ENCODE measurements at places on chromosomes 1 and 21.
A peak's percentile ranks its signal among the peaks of the same experiment; 100 is the strongest.

GRCh38 chr1:231690059-231690458 is 63.5 kb downstream of the DISC1 start:
- no peak for DNase-seq

DNA sequence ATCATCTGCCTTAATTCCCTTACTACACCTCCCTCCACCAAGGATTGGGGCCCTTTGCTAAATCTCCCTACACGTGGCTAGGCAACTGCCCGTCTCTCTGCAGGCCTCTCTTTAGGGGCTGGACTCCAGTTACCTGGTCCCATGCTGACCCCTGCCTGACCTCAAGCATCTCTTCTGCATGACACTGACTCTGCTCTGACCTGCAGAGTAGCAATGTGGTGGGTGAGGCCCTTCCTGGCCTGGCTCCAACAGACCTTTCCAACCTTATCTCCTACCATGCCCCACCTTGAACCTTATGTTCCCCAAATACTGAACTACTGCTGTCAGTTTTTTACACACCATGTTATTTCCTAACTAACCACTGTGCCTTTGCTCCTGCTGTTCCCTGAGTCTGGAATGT is 45.9 kb upstream of the EPS15 start:
- DNase-seq: no peak

- no peak for DNase-seq
Measured at GRCh38 chr21:27323331-27323730, 356.4 kb upstream of the ADAMTS5 start.

DNA sequence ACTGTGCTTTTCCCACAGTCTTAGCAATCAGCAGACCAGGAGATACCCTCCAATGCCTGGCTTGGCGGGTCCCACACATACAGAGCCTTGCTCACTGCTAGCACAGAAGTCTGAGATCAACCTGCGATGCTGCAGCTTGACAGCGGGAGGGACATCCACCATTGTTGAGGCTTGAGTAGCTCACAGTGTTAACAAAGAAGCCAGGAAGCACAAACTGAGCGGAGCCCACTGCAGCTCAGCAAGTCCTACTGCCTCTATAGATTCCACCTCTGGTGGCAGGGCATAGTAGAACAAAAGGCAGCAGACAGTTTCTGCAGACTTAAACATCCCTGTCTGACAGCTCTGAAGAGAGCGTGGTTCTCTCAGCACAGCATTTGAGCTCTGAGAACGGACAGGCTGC is 33.4 kb downstream of the MNDA start:
- no peak for DNase-seq

- DNase-seq: peak; percentile 30
Measured at GRCh38 chr1:27572019-27572678, 31.8 kb downstream of the AHDC1 start.

GRCh38 chr1:63264161-63264560 is 58.2 kb upstream of the FOXD3 start:
- DNase-seq: no peak

DNA sequence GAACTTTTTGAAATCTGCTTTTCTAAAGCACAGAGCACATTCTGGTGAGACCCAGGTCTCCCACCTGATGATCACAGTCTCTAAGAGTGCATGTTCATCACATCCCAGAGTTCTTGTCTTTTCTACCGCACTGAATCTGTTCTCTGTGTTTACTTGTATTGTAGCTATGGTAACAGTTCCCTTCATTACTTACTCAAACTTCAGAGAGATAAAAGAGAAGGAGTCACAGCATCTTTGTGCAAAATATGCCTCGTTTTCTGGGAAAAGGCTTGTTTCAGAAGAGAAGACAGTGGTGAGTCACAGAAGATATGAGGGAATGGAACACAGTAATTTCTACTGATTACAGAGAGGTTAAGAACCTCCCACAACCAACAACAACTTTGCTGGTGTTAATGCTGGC is 580.6 kb downstream of the PLA2G4A start:
- no peak for DNase-seq

- DNase-seq: no peak
Measured at GRCh38 chr1:84973498-84974334, 23.2 kb downstream of the MCOLN2 start.

GRCh38 chr1:9068981-9069325 is 482 bp downstream of the SLC2A5 start:
- DNase-seq: no peak

- DNase-seq: no peak
Measured at GRCh38 chr21:46119144-46119636, 21.3 kb downstream of the COL6A2 start.

- DNase-seq: no peak
Measured at GRCh38 chr1:41313661-41314131, 47.5 kb upstream of the FOXO6 start.

- no peak for DNase-seq
Measured at GRCh38 chr21:37732927-37733326, 183.3 kb downstream of the KCNJ6 start.

DNA sequence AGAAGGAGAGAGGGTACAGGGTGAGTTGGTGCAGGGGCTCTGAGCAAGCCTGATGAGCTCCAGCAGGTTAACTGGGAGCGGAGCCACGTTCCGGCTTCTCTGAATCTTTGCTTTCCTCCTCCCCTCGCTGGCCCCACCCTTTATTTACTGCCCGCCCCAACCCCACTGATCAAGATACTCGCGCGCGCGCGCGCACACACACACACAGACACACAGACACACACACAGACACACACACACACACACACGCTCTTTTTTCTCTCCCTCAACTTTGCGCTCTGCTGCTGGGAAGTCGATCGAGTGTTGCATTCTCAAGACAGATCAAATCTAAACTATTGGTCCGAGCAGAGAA is at the start of gene GRIK1:
TSS of gene GRIK1 (minus strand) at position 73 of the 352 bp plus-strand sequence.
- DNase-seq: no peak

DNA sequence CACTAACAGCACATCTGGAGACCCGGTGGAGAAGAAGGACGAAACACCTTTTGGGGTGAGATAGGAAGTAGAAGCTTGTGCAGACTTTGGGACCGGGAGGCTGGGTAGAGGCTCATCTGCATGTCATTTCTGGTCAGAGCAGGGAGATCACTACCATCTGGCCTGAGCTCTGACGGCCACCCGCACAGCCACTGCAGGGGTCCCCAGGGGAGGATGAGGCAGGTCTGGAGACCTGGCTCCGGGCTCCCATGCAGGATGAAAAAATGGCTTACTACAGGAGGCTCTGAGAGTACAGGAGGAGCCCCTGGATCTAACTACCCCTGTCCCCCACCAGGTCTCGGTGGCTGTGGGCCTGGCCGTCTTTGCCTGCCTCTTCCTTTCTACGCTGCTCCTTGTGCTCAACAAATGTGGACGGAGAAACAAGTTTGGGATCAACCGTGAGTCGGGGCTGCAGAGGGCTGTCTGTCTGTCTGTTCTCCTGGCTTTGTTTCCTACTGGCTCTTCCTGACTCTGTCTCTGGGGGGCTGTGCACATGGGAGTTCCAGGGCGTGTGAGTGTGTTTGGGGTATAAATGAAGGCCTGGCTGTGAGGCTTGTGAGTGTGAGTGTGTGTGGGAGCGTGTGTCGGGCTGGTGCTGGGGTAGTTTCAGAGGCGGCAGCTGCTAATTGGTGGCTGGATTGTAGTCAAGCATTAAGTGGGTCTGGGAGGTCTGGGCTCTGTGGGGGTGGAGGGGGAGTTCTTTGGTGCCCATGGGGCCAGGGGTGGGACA is 14.1 kb downstream of the NTRK1 start:
- DNase-seq: no peak

DNA sequence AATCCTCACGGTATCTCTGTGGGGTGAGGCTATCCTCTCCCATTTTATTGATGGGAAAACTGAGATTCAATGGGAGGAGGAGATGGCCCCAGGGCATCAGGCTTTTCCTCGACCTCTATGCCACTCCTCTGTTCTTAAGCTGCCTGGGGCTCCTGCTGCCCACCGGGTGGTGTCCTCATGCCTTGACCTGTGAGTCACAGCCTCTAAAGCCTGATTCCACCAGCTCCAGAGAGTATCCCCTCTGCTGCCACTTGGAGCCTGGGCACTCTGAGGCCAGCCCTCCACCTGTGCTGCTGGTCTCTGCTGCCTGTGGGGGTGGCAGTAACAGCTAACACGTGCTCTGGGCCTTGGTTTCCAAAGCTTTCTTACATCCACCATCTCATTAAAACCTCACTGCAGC is 241.2 kb downstream of the TRABD2B start:
- no peak for DNase-seq

DNA sequence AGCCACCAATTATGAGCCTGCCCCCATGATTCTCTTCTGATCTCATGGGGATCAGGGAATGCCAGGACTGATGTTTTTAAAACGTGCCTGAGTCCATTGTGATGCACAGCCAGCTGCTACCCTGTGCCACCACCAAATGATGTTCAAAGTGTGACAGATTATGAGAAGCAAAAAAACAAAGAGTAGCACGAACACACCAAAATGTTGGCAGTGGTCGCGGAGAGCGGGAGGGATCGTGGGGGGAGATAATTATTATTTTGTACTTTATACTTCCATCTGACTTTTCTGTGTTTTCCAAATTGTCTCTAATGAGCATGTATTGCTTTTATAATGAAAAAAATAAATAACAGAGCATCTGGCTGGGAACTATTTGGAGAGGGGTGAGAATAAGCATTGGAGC is 50.5 kb downstream of the EPHB2 start:
- DNase-seq: no peak

DNA sequence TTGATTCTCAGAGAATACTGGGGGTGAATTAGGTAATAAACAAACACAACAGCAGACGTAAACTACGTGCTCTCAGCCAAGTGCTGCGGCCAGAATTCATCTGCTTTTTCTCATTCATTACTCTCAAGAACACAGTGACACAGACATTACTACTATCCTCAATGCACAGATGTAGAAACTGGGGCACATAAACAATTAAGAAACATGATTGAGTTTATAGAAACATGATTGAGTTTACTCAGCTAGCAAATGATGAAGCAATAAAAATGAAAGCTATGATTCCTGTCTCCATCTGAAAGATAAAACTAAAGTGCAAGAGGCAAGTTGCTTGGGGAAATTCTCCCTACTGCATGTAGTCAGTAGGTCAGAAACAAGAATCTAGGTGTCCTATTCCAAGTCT is 140.5 kb downstream of the IFI44 start:
- DNase-seq: no peak

DNA sequence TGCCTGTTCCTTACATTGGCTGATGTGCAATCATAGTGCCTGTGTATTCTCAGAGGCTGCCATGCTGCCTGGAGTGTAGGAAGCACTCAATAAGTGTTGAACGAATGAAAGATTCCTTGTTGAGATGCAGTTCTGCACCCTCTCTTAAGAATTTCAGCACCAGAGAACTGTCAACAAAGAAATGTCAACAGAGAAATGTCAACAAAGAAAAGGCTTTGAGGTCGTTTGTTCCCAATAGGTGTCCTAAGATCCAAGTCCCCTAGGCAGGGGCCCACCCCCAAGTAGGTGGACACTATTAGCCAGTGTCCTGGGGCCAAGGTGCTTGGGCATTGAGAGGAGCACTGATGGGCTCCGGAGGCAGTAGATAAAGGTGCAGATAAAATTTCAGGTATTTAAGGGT is 12.6 kb downstream of the KCND3 start:
- no peak for DNase-seq

DNA sequence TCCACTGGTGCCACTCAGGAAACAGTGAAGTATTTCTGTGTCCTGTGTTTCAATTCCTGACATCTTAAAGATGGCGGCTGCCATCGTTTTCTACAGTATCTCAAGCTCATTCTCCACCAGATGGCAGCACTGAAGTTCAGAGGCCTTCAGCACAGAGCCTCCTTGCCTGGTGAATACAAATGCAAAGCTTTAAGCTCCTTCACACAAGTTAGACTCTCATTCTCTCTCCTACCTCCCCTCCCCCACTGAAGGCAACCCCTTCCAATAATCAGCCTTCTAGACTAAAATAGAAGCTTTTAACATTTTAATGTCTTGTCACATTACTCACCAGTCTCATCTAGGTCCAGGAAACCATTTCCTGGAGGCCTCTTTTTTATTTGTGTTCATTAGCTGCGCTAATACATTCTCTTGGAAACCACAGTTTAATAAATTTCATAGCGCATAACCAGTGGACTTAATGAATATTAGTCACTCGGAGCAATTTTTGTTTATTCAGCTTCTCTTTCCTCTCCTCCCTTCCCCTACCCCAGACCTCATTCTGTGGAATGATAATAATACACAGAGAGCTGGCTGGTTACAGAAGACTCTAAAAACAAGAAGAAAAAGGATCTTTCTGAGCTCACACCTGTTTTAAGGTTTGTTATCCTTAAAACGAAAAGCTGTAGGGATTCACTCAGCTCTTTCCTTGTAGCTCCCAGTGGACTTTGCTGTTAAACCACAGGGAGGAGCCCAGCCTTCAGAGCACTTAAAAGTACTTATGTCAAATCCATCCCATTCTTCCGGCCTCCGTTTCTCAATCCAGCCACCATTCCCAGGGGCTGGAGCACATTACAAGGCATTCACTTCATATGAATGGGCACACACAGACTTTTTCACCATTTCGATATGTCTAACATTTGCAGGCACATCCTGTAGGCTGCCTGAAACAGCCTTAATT is 384.9 kb downstream of the HLX start:
- DNase-seq: peak; percentile 74

- DNase-seq: no peak
Measured at GRCh38 chr21:42465803-42466127, 30.3 kb downstream of the RSPH1 start.

GRCh38 chr21:33219300-33219699 is 10.4 kb upstream of the IFNAR2 start:
- DNase-seq: no peak

- no peak for DNase-seq
Measured at GRCh38 chr1:51789342-51789741, 89.2 kb downstream of the NRDC start.

DNA sequence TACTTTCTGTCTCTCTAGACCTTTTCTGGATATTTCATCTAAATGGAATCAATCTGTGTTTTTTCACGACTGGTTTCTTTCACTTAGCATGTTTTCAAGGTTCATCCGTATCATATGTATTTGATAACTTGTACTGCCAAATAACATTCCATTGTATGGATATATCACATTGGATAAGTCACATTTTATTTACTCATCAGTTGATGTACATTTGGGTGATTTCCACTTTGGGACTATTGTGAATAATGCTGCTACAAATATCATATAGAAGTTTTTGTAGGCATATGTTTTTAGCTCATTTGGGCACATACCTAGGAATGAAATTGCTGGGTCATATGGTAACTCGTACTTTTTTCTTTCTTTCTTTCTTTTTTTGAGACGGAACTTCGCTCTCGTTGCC is 6.7 kb downstream of the HMGN2 start:
- no peak for DNase-seq

GRCh38 chr1:149967646-149968045 is 31.0 kb upstream of the MTMR11 start:
- DNase-seq: no peak

DNA sequence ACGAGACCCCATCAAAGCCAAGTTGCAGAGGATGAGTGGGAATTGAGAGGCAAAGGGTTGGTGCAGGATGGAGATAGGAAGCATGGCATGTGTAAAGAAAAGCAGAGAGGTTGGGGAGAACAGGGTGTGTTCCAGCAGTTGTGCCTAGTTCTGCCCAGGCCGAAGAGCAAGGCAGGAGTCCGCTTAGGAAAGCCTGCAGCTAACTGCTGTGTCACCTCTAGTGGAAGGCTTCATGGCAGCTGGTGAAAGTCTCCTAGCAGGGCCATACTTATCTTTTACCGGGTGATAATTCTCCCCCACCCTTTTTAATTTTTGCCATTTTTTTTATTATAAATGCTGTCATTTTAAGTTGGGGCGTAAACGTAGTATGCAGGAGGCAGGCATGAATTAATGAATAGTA is 93.6 kb downstream of the NFIA start:
- no peak for DNase-seq

- DNase-seq: no peak
Measured at GRCh38 chr1:26418865-26419349, 8.3 kb downstream of the LIN28A start.

- no peak for DNase-seq
Measured at GRCh38 chr1:110880708-110881374, 7.9 kb downstream of the CD53 start.

- no peak for DNase-seq
Measured at GRCh38 chr1:101376121-101377083, 139.6 kb downstream of the S1PR1 start.
